ENCODE measurements at places on chromosomes 6 and 20. TPM values are rescaled to one million over a fixed set of nuclear protein-coding genes. Genes with fewer than 3 reads are reported as not detected.

Gene CD40
- 2.2 TPM for total RNA-seq

Gene PDYN
- not detected for total RNA-seq

Gene TNFAIP3
- 2.2 TPM for total RNA-seq

Gene ELOVL2
- total RNA-seq: not detected

Gene PLA2G7
- total RNA-seq: not detected

Gene PSORS1C2
- total RNA-seq: not detected

Gene HEY2
- total RNA-seq: 0.22 TPM

Gene IPCEF1
- 1.3 TPM for total RNA-seq

Gene RNF39
- not detected for total RNA-seq

Gene SMOC2
- total RNA-seq: not detected

Gene C6orf15
- total RNA-seq: not detected

Gene FAM217A
- not detected for total RNA-seq

Gene CASP8AP2
- 7.4 TPM for total RNA-seq

Gene FOXA2
- not detected for total RNA-seq

Gene CAP2
- total RNA-seq: 0.87 TPM

Gene RPS6KA2
- 168 TPM for total RNA-seq

Gene RBPJL
- total RNA-seq: not detected

Gene AGPAT4
- total RNA-seq: 6.8 TPM

Gene DPPA5
- not detected for total RNA-seq

Gene RWDD2A
- total RNA-seq: 1.8 TPM

Gene PPP1R14C
- not detected for total RNA-seq

Gene PROCR
- total RNA-seq: 328 TPM

Gene TRIM31
- not detected for total RNA-seq

Gene PPP1R16B
- total RNA-seq: 163 TPM

Gene ERVFRD-1
- total RNA-seq: under 0.01 TPM
